ENCODE measurements at places on chromosomes 2 and 18.

GRCh38 chr2:129705085-129705484 lies 274.4 kb upstream of the RAB6C start:
- DNase-seq, result no peak

- no peak for DNase-seq
These were observed at the start of gene RAPH1 for GRCh38 chr2:203535078-203535783. RAPH1 (minus strand) TSS chr2:203535301; CDS start chr2:203495353, 39,948 bp downstream.

GRCh38 chr2:203758841-203759689 lies 52.6 kb downstream of the CD28 start:
- no peak for DNase-seq

GRCh38 chr2:37782721-37783371 lies 111.4 kb upstream of the CDC42EP3 start:
- DNase-seq, result no peak

GRCh38 chr2:222776792-222777191 lies 84.0 kb upstream of the ACSL3 start:
- no peak for DNase-seq

GRCh38 chr2:173355866-173356508 lies 1.3 kb downstream of the CDCA7 start:
- DNase-seq, result no peak

DNA sequence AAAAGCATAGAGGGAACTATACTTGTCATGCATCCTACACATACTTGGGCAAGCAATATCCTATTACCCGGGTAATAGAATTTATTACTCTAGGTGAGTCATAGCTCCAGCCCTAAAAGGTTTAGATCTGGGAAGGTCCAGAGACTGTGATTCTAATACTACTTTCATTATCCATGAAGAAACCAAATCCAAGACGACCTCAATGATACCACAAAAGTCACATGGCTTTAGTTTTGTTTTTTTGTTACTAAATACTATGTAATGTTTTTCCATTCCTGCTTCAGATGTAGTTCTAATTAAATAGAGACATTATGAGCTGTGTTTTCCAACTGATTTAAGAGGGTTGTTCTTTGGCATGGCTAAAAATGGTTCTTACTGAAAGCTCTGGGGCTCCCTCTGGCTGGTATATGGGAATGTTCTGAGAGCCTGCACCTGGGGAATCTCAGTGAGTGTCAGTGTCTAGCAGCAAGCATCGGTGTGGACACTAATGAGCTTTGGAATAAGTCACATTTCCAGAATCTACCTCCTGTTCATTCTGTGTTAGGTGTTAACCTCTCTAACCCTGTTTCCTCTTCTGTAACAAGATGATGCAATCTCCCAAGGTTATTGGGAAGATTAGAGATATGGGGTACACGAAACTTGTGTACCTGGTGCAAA lies 20.5 kb upstream of the IL1RL2 start:
- DNase-seq, result no peak

DNA sequence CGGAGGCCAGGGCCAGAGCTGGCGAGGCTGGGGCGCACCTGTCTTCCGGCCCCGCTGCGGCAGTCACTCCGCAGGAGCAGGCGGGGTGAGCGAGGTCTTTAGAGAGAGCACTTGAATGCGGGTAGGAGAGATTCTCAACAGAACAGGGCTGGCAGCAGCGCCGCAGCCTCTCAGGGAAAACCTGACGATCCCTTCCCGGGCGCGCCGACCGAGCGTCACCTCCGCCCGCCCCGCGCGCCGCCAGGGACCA lies 526 bp downstream of the PRKRA start:
- DNase-seq, result no peak

- no peak for DNase-seq
These were observed 6.2 kb downstream of the TMEM87B start for GRCh38 chr2:112061299-112061698.

DNA sequence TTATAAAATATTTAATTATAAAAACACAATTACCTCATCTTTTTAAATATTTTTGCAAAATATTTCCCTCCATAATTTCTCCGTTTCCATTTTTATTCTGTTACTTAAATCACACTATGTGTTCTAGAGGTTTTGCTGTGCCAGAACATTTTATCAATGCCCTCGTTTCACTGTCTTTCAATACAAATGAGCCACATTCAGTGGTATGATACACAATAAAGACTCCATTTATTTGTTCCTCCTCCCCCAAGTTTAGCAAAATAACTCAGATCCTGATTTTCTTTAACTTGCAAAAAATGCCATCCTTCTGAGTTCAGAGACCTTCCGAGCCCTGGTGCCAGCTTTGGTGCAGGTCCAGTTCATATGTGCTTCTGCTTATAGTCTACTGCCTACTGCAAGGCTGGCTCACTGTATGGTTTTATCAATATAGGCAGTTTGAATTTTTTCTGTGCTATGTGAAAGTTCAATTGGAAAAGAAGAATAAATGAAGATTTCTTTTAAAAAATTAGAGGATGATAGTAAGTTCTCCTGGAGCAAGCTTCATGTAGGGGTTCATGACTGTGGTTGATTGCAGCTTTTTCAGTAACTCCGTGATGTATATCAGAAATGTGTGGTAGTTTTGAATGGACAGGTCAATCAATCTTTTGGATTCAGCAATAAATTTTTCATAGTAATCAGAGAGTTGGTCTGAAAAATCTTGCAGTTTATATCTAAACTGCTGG lies 42.5 kb downstream of the APOB start:
- no peak for DNase-seq

DNA sequence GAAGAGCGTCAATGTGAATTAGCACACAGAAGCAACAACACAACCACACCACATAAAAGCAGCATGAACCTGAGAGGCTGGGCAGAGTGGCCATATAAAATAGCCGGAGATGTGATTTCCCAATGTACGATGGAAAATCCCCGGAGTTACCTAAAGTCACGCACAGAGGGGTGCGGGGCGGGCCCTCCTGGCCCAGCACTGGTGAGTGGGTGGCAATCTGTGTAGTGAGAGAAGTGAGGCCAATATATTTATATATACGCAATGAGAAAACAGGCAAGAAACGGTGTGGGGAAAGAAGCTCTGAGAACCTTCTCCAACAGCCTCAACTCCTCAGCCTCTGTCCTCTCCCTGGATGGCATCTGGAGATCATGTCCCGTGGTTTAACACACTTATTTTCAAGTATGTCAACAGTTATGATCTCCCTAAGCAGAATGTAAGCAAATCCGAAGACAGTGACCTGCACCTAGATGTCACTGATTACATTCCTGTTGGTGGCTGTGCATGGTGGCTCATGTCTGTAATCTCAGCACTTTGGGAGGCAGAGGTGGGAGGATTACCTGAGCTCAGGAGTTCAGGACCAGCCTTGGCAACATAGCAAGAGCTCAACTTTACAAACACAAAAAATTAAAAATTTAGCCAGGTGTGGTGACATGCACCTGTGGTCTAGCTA lies 41.6 kb downstream of the CRACDL start:
- no peak for DNase-seq

DNA sequence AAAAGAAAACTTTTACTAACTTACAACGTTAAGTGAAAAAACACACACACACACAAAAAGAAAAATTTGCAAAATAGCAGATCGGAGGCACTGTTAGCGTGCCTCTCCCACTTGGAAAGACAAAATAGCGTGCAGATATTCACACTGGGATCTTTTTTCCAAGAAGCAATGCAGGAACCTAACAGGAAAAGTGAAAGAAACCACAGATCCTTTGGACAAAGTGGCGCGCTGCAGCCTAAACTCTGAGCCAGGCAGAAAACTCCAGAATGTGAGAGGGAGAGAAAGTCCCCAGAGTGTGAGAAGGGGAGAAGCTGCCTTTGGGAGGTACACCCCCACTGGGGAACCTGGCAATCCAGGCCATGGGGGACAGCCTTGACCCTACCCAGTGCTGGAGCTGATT lies 70.7 kb upstream of the SERPINE2 start:
- no peak for DNase-seq

GRCh38 chr2:170141865-170142264 lies 36.1 kb upstream of the MYO3B start:
- DNase-seq, result no peak

GRCh38 chr2:168480356-168480755 lies 24.3 kb downstream of the CERS6 start:
- DNase-seq, result no peak

- DNase-seq, result no peak
These were observed 1.9 kb downstream of the DUSP2 start for GRCh38 chr2:96143231-96143847.

DNA sequence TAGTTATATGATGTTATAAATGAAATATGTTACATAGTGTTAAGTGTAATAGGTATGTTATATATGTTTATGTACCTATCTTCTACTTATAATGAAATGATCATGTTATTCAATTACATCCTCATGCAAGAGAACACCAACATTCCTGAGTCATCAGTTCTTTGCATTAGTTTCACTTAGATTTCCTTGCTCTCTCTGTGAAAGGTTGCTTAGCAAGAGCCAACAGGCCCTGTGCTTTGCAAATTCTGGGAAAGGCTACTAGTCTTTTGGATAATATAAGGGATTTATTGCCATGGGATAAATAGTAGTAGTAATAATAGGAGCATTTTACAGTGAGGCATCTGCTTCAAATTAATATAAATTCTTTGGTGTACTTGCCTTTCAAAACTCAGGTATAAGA lies 274.8 kb downstream of the SP3 start:
- DNase-seq, result no peak

DNA sequence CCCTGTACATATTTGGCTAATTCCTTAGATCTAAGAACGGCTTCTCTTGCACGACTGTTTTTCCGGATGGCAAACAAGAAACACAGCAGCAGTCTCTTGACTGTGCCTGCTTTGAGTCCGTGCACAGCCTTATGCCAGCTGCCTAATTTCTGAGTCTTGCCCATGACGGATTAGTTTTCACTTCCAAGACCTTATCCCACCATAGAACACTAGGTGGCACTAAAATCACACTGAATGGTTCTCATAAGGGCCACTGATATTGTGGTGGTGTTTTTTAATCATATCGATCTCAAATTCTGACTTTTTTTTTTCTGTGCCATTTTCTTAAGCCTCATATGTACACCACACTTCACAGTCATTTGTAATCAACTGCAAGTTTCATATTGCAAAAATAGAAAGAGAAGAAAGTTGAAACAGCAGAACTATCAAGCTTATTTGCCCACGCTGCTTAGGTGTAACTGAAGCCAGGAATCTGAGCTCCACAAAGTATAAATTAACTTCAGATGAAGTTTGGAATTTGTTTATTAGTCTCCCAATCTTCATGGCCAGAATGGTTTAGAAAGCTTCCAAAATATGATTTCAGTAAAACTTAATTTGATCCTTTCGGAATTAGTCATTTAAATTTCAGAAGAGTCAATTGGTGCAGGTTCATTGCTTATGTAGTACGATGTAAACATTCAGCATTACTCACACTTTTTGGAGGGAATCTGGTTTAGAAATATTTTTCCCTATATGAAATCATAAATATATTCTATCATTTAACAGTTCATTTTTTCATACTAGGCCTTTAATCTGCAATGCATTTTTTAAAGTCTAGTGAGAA lies 45.5 kb upstream of the SCN7A start:
- no peak for DNase-seq

DNA sequence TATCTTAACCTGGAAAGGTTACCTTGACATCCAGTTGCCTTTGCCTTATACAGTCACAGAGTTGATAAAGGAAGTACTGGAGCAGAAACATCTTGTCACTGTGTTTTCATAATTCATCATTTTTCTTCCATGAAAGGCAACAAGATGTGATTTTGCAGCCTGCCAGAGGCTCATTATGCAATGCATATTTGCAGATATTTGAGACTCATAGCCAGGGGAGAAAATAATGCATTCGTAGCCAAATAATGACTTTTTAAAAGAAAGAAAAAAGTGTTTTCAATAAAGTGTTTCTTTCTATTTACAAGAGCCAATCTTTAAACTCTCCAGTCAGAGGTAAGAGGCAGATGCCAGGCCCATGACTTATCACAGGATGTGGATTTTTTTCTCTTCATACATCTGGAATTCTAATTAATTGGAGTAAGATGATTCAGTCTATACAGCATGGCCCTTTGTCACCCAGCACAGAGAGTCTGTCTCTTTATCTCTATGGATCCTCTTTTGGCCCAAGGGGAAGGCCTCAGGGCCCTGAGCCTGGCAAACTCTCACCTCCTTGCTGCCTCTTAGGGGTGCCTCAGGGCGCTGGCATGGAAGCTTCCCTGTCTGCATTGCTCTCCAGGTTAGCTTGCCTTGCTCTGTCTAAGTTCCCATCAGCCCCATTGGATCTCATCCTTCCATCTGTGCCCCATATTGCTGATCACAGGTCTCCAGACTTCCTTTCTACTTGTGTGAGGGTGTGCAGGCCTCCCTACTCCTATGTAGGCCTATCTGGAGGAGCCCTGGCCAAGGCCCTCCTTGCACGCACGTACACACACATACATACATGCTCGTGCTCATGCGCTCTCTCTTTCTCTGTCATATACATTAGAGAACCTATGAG lies 247.7 kb downstream of the TPGS2 start:
- no peak for DNase-seq

DNA sequence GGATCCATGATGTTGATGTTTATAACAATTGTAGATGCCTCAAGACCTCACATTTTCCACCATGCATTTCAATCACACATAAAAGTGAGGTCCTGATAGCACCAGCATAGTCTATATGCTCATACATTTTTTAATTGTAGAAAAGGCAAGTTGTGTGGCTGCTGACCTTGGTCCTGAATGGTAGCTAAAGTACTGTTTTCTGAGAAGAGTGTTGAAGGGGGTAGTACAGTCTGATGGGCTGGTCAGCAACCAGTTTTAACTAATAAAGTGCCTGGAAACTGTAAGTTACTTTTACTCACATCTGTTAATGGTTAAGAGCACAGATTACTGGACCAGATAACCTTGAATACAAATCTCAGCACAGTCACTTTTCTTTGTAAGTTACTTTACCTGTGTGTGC lies 15.9 kb downstream of the ZNF638 start:
- DNase-seq, result no peak
